ENCODE measurements at places on chromosomes 1 and 21.

DNA sequence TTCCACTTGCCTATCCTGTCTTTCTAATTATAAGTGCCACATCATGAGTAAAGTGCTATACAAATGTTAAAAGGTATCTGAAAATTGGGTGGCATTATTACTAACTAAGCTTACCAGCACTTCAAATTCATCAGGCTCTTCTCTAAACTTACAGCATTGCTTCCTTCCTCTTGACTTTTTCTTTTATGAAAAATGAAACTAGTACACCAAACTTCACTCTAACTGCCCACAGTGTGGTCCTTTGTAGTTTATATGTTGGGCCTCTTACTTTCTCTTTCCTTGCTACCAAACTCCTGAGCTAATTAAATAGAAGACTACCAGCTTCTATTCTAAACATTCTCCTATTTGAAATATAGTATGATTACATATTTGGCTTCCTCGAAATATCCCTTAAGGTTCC lies 81.8 kb downstream of the NOTCH2 start:
- H3K4me3 ChIP-seq, result peak overlapping the region; percentile 58
- peaks cover 43% of the 10 kb centered on the region for H3K4me1 ChIP-seq
- no peak for DNase-seq
- H3K36me3 ChIP-seq, result peaks cover 49% of the 10 kb centered on the region

DNA sequence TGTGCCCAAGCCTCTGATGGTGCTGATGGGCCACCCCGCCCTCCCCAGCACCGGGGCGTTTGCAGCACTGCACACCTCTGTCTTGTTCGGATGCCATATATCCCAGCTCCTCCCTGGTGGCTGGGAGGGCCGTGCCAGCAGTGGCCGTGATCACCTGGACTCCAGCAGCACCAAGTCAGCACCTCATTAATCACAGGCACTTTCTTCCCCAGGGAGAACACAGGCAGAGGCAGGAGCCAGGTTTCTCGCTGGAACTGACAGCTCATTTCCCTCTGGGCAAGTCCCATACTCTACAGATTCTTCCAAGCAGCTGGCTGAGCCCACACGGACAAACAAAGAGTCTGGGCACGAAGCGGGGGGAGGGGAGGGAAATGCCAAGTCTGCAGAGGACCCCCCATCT lies 141.7 kb upstream of the EDN2 start:
- H3K27ac ChIP-seq, result peak overlapping the region; percentile 48
- H3K4me3 ChIP-seq, result no peak overlapping the region
- peaks cover 70% of the 10 kb centered on the region for H3K36me3 ChIP-seq

GRCh38 chr1:153386500-153386901 lies 4.4 kb downstream of the S100A8 start:
- peaks cover 9% of the 10 kb centered on the region for H3K27me3 ChIP-seq
- no peaks in the 10 kb centered on the region for H3K36me3 ChIP-seq
- H3K27ac ChIP-seq, result no peak overlapping the region
- no peak for DNase-seq
- peaks cover 4% of the 10 kb centered on the region for H3K4me1 ChIP-seq

DNA sequence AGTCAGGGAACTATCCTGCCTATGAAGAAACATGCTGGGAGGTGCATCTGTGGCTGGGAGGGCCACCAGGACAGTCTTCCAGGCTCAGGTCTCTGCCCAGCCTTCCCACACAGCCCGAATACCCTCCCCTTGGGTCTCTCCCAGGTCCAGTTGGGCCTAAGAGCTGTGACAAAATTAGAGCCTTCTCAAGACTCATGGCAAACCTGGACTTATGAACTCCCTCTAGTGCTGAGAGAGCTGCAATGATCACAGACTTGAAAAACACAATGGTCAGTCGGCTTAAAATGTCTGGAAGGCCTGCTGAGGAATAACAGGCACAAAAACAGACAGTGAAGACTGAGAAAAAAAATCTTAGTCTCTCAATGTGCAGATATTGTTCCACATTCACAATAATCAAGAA lies 325.1 kb downstream of the BRINP2 start:
- DNase-seq, result no peak
- no peak overlapping the region for H3K27ac ChIP-seq
- H3K4me3 ChIP-seq, result no peak overlapping the region
- H3K4me1 ChIP-seq, result no peaks in the 10 kb centered on the region

- no peaks in the 10 kb centered on the region for H3K27me3 ChIP-seq
- peak; percentile 36 for DNase-seq
- peak overlapping the region; percentile 85 for H3K27ac ChIP-seq
- H3K36me3 ChIP-seq, result peaks cover 32% of the 10 kb centered on the region
Measured at GRCh38 chr1:212700223-212700891, 717 bp upstream of the BATF3 start.

DNA sequence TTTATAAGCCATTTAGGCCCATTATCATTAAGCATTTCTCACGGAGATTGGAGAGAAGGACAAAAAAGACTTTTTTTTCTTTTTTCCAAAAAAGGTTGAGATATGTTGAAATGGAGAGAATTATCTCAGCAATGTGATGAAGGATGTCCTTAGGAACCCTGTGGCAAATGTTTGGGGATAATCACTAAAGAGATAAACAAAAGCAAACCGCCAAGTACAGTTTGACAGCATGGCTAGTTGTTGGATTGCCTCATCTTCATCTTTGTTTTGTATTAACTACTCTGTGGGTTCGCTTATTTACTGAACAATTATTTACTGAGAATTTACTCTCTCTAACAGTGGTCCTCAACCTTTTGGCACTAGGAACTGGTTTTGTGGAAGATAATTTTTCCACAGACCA lies 97.4 kb upstream of the HP1BP3 start:
- H3K27ac ChIP-seq, result no peak overlapping the region
- no peaks in the 10 kb centered on the region for H3K27me3 ChIP-seq

- no peak overlapping the region for H3K4me3 ChIP-seq
- peaks cover 3% of the 10 kb centered on the region for H3K27me3 ChIP-seq
- DNase-seq, result no peak
- H3K27ac ChIP-seq, result no peak overlapping the region
- peaks cover 9% of the 10 kb centered on the region for H3K4me1 ChIP-seq
Measured at GRCh38 chr1:31511848-31512615, 64.3 kb upstream of the TINAGL1 start.

GRCh38 chr1:71001624-71002023 lies 46.0 kb downstream of the PTGER3 start:
- H3K4me3 ChIP-seq, result no peak overlapping the region
- H3K36me3 ChIP-seq, result no peaks in the 10 kb centered on the region
- H3K4me1 ChIP-seq, result no peaks in the 10 kb centered on the region
- no peak for DNase-seq
- no peak overlapping the region for H3K27ac ChIP-seq
